ENCODE measurements at places on chromosomes 11 and 22. TPM values are rescaled to one million over a fixed set of nuclear protein-coding genes. Genes with fewer than 3 reads are reported as not detected.

- no peak for DNase-seq
Observed at GRCh38 chr11:26078231-26078821, 253.6 kb upstream of the ANO3 start.

DNA sequence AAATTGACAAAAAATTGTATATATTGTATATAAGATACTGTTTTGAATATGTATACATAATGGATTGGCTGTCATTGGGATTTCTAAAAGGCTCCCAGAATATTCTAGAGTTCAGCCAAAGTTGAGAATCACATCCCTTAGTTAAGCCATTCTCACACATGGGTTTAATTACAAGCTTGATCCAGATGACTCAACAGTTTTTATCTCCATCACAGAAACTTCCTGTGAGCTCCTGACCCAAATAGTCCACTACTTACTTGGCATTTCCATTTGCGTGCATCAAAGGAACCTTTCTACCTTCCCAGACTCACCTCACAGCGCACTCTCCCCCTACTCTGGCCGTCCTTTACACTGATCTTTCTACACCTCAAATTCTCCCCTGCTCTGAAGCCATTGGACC is 184.8 kb upstream of the ARHGAP20 start:
- no peak for DNase-seq

- no peak for DNase-seq
Observed at GRCh38 chr11:111776398-111777093, 10.4 kb upstream of the PPP2R1B start.

DNA sequence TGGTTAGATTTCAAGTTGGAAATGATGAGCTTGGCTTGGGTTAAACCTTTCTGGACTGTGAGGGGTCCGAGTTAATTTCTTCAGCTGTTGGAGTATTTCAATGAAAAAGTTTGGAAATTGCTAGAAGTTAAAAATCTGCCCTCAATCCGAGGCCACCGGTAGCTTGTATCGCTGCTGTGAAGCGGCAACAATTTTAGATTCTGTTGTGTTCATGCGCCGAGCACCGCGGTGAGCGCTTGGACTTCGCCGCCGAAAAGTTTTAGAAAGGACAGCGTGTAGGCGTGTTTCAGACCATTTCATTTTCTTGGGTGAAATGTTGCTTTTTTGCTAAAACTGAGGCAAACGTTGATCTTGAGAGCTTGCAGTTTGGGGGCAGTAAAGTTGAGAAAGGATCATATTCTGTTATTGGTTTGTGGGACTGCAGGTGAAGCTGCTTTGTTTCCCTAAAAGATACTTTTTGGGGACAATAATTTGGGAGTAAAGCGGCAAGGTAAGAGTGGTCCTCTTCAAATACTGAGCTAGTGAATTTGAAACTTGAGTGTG is 928 bp downstream of the FBXO7 start:
- DNase-seq: peak; percentile 27

- peak; percentile 86 for DNase-seq
Observed at GRCh38 chr22:46036558-46037408, 59.8 kb upstream of the WNT7B start.

GRCh38 chr11:87036756-87037449 is 831 bp upstream of the TMEM135 start:
- no peak for DNase-seq

DNA sequence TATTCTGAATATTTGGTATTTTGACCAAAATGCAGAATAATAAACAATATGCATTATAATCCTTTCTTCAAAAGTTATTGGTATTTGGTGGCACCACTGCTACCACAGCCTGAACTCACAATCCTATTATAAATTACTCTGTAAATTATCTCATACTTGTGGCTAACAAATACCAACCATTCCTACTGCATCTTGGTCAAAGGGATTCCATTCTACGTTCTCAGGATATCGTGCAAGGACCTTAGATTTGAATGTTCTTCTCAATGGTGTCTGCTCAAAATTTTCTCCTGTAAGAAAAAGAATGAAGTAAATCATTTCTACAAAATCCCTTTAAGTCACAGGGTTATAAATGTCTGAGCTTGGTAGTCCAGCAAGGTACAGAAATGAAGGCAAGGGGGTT is 58.7 kb downstream of the DENND5A start:
- DNase-seq: no peak

DNA sequence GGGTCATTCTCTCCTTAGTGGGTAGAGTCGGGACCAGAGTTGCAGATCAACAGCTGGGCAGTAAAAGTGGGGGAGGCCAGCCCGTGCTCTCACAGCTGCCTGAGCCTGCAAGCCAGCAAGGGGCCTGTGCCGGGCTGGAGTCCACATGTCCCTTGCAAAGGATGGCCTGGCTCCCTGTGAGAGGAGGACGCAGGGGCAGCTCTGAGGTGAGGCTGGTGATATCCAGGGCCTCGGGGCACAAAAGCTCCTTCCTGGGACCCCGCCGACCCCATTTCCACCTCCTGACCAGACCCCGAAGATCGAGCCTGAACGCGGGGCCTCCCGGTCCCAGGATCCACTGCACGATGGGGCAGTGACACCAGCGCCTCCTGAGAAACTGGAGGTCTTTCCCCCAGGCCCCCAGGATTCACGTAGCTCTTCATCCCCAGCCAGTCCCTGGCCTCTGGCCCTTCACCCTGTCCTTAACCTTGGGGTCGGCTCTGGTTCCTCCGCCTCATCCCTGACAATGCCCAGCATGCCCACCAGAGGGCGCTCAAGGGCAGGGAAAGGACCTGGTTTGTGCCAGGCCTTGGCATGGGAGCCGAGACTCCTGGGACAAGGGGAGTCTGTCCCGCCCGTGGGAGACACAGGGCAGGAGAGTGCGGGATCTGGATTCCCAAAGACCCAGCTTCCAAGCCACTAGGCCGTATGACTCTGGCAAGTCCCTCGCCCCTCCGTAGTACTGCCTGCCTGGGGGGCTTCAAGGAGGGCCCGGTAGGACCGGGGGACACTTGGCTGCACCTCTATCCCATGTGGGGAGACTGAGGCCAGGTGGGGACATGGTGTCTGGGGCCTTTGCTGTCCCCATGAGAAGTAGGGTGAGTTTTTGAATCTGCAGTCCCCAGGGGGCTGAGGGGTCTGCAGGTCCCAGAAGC is 17.8 kb upstream of the WNT7B start:
- DNase-seq: peak; percentile 95

DNA sequence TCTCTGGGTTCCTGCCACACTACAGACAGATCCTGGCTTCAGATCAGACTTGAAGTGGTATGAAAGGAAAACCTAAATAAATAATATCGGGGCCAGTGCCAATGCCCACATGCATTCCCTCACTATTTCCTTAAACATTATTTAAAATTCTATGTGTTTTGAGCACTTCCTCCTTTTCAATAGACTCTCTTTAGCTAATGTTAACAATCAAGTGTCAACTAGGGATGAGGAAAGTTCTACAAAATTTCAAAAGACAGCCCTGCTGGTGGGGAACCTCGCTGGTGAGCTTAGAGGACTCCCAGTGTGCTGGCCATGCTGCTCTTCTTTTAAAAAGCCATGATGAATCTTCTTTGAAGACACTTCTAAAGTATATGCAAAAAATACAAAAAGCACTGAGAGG is 87.5 kb downstream of the ENTHD1 start:
- no peak for DNase-seq

GRCh38 chr22:42805998-42806830 is 50.9 kb downstream of the ARFGAP3 start:
- DNase-seq: peak; percentile 64

DNA sequence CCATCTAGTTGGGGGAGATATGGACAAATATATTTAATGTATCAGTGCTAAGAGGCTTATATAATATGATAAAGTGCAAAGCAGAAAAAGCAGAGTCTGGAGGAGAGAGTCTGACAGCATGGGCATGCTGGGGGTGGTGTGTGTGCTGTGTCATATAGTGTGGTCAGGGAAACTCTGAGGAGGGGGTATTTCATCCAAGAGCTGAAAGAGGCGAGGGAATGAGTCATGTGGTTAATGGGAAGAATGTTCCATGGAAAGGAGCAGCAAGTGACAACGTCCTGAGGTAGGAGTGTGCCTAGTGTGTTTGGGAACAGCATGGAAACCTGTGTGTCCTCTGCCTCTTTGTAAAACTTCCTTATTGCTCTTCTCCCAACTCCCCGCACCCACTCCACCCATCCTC is 38.0 kb downstream of the EIF3F start:
- no peak for DNase-seq

GRCh38 chr11:124788521-124788920 is 11.7 kb downstream of the MSANTD2 start:
- DNase-seq: no peak

DNA sequence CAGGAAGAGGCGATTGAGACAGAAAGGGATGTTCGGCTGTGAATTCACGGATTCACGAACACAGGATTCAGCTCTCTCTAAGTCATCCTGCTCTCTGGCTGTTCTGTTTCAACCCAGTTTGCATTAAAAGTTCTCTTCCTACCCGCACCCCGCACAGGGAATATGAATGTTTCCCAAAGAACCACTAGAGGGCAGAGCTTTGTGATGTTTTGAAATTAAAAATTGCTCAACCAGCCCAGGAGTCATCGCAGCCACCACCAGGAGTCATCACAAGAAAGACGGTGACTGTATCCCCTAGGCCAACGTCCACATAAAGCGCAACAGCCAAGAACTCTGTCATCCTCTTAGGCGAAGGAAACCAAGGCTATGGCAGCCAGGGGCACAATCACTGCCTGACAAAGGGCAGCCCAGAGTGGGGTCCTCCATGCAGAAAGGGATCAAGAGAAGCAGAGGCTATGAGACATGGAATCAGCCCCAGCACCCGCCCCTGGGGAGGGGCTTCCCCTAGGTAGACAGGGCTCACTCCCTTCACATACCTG is 122.4 kb downstream of the WT1 start:
- DNase-seq: peak; percentile 69

GRCh38 chr11:67613960-67614715 is 7.4 kb downstream of the NDUFV1 start:
- peak; percentile 91 for DNase-seq

DNA sequence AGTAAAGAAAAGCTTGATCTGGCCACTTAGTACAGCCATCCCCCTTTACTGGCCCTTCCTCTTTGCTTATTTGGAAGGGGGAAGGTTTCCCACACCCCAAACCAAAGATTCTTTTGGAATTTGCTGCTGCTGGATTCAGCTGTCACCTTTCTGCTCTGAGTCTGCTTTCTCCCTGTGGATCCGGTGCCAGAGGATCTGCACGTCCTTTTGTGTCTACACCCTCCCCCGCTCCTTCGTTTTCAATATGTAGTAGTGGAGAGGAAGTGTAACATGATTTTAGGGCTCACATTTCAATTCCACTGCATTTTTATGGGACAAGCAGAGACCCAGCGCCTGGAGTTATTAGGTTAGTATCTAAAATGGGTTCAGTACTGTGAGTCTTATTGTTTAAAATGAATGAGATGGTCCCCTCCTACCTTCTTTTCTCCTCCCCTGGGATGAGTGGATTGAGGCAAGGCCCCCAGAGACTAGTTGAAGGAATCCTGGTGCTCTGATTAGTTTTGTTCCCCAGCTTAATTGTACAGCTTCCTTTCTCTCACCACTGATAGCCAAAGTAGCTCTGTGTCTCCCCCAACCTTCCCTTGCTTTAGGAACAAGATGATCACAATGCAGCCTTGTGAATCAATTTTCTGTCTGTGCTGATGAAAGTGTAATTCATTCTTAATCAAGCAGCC is 30.5 kb upstream of the CABP7 start:
- DNase-seq: no peak

- DNase-seq: no peak
Observed at GRCh38 chr22:44297470-44298061, 15.2 kb downstream of the SHISAL1 start.

GRCh38 chr22:49713003-49713402 is 114.7 kb downstream of the BRD1 start:
- no peak for DNase-seq

GRCh38 chr11:36631774-36632173 is 33.7 kb upstream of the RAG2 start:
- DNase-seq: no peak

GRCh38 chr11:71066311-71066710 is 186.1 kb downstream of the SHANK2 start:
- no peak for DNase-seq

- DNase-seq: no peak
Observed at GRCh38 chr11:10655227-10655626, 38.3 kb downstream of the IRAG1 start.

DNA sequence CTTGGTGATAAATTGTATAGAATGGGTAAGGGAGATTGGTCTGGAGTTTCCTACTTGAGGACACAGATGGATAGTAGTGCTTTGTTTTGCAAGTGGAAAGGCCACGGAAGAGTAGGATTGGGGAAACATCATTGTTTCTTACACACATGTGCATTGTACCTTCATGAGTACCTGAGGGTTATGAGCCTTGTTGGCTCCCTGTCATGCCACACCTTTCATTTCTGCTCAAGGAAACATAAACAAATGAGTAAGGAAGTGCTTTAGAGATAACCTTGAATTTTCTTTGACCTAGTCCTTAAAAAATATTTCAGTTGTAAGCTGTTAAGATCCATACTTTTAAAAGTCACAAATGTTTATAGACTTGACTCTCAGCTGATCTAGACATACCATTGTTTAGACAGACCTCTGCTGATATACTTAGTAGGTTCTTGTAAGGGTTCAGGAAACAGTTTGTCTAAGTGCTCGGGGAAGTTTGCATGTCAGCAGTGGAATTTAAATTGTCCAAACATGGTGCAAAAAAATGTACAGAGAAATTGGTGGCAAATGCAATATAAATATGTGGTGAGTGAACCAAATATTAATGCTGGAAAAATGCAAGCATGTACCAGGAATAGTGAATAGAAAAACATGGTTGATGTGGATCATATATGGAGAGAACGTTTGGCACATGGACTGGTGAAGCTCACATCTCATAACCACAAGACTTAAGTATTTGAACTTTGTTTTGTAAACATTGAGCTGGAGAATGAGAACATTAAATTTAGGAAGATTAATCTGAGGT is 40.9 kb downstream of the GAS2 start:
- DNase-seq: no peak

GRCh38 chr22:25084405-25085107 is 115.1 kb upstream of the CRYBB3 start:
- DNase-seq: no peak

DNA sequence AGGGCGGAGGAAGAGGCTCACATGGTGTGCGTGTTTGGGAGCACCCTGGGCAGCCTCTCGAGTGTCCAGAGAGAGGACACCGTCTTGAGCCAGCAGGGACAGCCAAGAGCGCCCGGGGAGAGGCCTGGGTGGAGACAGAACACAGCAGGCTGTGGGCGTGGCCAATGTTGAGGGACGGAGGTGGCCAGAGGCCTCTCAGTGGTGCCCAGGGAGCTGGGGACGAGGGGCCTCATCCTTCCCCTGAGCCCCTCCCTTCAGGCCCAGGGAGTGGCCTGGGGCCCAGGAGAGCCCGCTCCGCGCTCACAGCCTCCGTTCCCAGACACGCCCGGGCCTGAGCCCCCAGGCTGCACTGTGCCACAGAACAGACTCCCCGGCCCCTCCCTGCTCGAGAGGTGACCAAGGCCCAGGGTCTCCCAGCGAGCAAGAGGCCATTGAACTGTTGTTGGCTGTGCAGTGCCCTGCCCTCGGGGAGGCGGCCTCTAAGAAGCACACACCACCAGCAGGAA is 48.4 kb downstream of the CDKN1C start:
- peak; percentile 89 for DNase-seq

The TRPM5 gene
- not detected for total RNA-seq

The SPCS2 gene
- 19.1 TPM for total RNA-seq

The TIGD3 gene
- total RNA-seq: 0.35 TPM

The C22orf31 gene
- total RNA-seq: not detected

The TAF6L gene
- total RNA-seq: 42.9 TPM

The DRD4 gene
- 2.1 TPM for total RNA-seq

The CCDC81 gene
- 1.3 TPM for total RNA-seq

The SF3A1 gene
- total RNA-seq: 70.1 TPM

The RNASEH2C gene
- total RNA-seq: 23.3 TPM

The BRSK2 gene
- 23.6 TPM for total RNA-seq

The BTG4 gene
- total RNA-seq: not detected

The PLAAT4 gene
- total RNA-seq: 4.1 TPM

All from H7 (cell line).